ENCODE measurements at places on chromosomes 5 and 9. TPM values are rescaled to one million over a fixed set of nuclear protein-coding genes. Genes with fewer than 3 reads are reported as not detected.

GRCh38 chr5:172659909-172660628 is 19.0 kb downstream of the NEURL1B start:
- H3K27ac ChIP-seq = peak overlapping the region; percentile 93
- peak; percentile 98 for DNase-seq
- H3K36me3 ChIP-seq = no peaks in the 10 kb centered on the region
- H3K4me3 ChIP-seq = no peak overlapping the region
- no peaks in the 10 kb centered on the region for H3K27me3 ChIP-seq

DNA sequence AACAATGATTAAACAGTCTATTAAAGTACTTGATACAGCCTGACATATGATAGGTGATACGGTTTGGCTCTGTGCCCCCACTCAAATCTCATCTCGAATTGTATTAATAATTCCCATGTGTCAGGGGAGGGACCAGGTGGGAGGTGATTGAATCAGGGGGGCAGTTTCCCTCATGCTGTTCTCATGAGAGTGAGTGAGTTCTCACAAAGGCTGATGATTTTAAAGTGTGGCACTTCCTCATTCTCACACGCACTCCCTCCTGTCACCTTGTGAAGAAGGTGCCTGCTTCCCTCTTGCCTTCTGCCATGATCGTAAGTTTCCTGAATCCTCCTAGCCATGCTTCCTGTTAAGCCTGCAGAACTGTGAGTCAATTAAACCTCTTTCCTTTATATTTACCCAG is 40.1 kb upstream of the TARS1 start:
- DNase-seq = no peak
- H3K4me3 ChIP-seq = no peak overlapping the region
- no peaks in the 10 kb centered on the region for H3K27me3 ChIP-seq
- no peak overlapping the region for H3K27ac ChIP-seq

Gene WDR38
- not detected for total RNA-seq

DNA sequence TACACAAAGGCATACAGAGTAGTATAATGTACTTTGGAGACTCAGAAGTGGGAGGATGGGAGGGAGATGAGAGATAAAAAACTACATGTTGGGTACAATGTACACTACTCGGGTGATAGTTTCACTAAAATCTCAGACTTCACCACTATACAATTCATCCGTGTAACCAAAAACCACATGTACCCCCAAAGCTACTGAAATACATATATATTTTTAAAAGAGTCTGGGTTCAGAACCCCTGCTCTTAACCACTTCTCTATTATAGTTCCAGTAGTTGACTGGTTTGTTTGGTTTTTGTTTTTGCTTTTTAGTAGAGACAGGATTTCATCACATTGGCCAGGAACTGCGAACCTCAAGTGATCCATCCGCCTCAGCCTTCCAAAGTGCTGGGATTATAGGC is 22.6 kb downstream of the SGTB start:
- H3K27me3 ChIP-seq = no peaks in the 10 kb centered on the region
- no peak overlapping the region for H3K4me3 ChIP-seq
- H3K36me3 ChIP-seq = peaks cover 7% of the 10 kb centered on the region
- no peaks in the 10 kb centered on the region for H3K4me1 ChIP-seq
- no peak overlapping the region for H3K27ac ChIP-seq

Gene SOHLH1
- not detected for total RNA-seq

GRCh38 chr5:67878933-67879332 is 336.6 kb upstream of the PIK3R1 start:
- H3K4me1 ChIP-seq = no peaks in the 10 kb centered on the region
- H3K4me3 ChIP-seq = no peak overlapping the region
- DNase-seq = no peak
- H3K36me3 ChIP-seq = no peaks in the 10 kb centered on the region
- H3K27ac ChIP-seq = no peak overlapping the region
- H3K27me3 ChIP-seq = no peaks in the 10 kb centered on the region

Gene VAV2
- 3.8 TPM for total RNA-seq

- H3K4me3 ChIP-seq = no peak overlapping the region
- H3K27me3 ChIP-seq = no peaks in the 10 kb centered on the region
- no peak overlapping the region for H3K27ac ChIP-seq
Observed at GRCh38 chr5:167710444-167711073, 580.9 kb upstream of the WWC1 start.

Gene TOR4A
- 3.8 TPM for total RNA-seq

GRCh38 chr9:126692041-126692758 is 78.5 kb downstream of the LMX1B start:
- H3K36me3 ChIP-seq = no peaks in the 10 kb centered on the region
- peak; percentile 37 for DNase-seq
- H3K27ac ChIP-seq = no peak overlapping the region

GRCh38 chr9:117464941-117465616 is 50.2 kb upstream of the ASTN2 start:
- no peaks in the 10 kb centered on the region for H3K36me3 ChIP-seq
- no peaks in the 10 kb centered on the region for H3K4me1 ChIP-seq
- no peaks in the 10 kb centered on the region for H3K27me3 ChIP-seq
- H3K4me3 ChIP-seq = no peak overlapping the region
- DNase-seq = no peak

DNA sequence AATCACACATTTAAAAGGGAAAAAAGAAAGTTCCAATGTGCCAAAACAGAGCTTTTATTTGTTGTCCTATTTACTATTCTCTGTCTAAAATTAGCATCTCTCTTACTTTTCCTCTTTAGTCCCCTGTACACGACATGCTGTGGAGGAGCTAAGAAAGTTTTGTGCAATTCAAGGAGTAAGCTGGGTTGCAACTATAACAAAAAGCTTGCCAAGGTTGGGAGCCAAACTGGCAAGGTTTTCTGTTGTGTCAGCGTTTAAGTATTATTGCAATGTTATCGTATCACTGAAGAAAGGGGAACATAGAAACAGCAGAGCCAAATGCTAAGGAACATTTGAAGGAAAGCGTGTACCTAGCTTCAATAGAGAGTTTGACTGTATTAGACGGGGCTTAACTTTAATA is 680.8 kb downstream of the CETN3 start:
- no peaks in the 10 kb centered on the region for H3K27me3 ChIP-seq
- H3K27ac ChIP-seq = no peak overlapping the region
- H3K36me3 ChIP-seq = no peaks in the 10 kb centered on the region
- H3K4me3 ChIP-seq = no peak overlapping the region
- H3K4me1 ChIP-seq = peaks cover 11% of the 10 kb centered on the region
- peak; percentile 61 for DNase-seq

GRCh38 chr5:115429345-115429940 is 115.1 kb downstream of the FEM1C start:
- DNase-seq = no peak
- H3K4me1 ChIP-seq = peaks cover 20% of the 10 kb centered on the region
- H3K36me3 ChIP-seq = no peaks in the 10 kb centered on the region
- no peaks in the 10 kb centered on the region for H3K27me3 ChIP-seq

Gene CFAP77
- total RNA-seq = not detected

DNA sequence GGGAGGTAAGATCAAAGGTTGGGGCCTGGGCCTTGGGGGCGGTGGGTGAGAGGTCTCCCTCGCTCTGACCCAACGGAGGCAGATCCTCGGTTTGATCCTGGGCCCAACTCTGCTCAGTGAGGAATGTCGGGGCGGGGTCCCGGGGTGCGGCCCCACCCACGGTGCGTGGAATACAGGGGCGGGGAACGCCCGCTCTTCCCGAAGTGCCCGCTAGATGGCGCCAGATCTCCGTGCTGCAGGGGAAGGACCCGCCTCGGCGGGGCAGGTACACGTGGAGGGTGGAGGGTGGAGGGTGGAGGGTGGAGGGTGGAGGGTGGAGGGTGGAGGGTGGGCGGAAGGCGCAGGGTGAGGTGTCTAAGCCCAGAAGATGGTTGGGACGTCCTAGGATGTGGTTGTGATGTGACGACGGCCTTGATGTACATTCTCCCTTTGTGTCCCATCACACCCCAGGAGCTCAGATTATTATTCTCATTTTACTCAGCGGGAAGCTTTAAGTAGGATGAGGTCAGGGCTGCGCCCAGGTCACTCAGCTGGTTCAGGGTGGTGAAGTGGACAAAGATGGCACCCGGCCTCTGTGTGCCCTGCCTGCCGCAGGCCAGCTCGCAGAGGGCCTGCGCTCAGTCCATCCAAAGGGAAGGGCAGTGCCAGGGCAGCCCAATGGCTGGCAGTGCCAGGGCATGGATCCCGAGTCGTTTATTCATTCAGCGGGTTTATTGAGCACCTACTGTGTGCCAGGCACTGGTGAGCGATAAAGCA is 9.4 kb upstream of the RPS14 start:
- DNase-seq = peak; percentile 88
- H3K4me1 ChIP-seq = peaks cover 8% of the 10 kb centered on the region
- H3K36me3 ChIP-seq = no peaks in the 10 kb centered on the region

DNA sequence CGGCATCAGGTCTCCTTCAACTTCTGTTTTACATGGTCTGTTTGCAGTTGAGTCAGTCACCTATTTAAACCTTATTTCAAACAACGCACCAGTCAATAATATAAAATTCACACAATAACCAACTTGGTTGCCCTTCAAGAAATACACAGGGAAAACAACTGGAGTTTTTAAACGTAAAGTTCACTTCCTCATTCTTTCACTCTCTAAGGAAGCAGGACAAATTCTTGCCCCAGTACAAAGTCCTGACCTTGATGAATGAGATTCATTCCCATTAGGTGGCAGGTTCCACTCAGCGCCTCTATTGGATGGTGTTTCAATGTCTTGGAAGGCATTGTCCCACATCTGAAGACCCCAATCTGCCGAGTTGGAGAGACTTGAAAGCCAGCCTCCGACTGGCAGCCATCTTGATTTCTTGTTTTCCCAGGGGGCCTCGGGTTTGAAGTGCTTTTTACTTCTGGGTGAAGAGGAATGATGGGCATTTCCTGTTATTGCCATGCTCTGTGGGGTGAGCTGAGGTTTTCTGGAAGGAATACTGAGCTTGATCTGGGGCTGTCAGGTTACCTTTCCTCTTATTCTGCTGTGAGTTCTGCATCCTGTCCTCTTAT is 105.0 kb downstream of the ACER2 start:
- H3K27me3 ChIP-seq = no peaks in the 10 kb centered on the region
- no peaks in the 10 kb centered on the region for H3K36me3 ChIP-seq
- H3K4me3 ChIP-seq = no peak overlapping the region

GRCh38 chr5:108654051-108654450 is 93.6 kb upstream of the FER start:
- DNase-seq = no peak
- no peaks in the 10 kb centered on the region for H3K4me1 ChIP-seq
- H3K36me3 ChIP-seq = no peaks in the 10 kb centered on the region
- H3K4me3 ChIP-seq = no peak overlapping the region

GRCh38 chr5:34487159-34487879 is 168.8 kb upstream of the RAI14 start:
- DNase-seq = no peak
- no peaks in the 10 kb centered on the region for H3K36me3 ChIP-seq
- H3K4me3 ChIP-seq = no peak overlapping the region
- H3K4me1 ChIP-seq = peaks cover 31% of the 10 kb centered on the region
- peak overlapping the region; percentile 72 for H3K27ac ChIP-seq

GRCh38 chr9:135502873-135503321 is 2.4 kb downstream of the MRPS2 start:
- peaks cover 23% of the 10 kb centered on the region for H3K4me1 ChIP-seq
- peaks cover 22% of the 10 kb centered on the region for H3K36me3 ChIP-seq
- DNase-seq = peak; percentile 40
- H3K27me3 ChIP-seq = no peaks in the 10 kb centered on the region
- no peak overlapping the region for H3K4me3 ChIP-seq

Gene UBE2R2
- 32.4 TPM for total RNA-seq

DNA sequence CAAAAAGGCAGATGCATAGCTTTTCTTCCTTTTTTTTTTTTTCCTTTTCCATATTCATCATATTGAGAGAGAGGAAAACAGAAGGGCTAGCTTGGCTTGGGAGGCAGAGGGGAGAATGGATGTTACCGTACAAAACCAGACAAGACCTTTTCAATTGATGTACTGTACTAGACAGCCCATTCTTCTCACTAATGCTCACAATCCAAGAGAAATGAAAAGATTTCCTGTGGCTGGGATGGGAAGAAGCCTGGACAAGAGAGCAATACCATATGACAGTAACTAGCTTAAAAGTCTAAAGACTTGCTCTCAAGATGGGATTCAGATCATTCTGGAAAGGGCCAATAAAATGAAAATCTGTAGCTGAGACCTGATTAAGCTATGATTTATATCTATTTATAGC is 3.4 kb downstream of the CEMIP2 start:
- no peaks in the 10 kb centered on the region for H3K27me3 ChIP-seq
- H3K36me3 ChIP-seq = no peaks in the 10 kb centered on the region
- no peak for DNase-seq
- no peak overlapping the region for H3K4me3 ChIP-seq
- H3K4me1 ChIP-seq = peaks cover 52% of the 10 kb centered on the region

- peaks cover 47% of the 10 kb centered on the region for H3K36me3 ChIP-seq
- no peaks in the 10 kb centered on the region for H3K4me1 ChIP-seq
- no peaks in the 10 kb centered on the region for H3K27me3 ChIP-seq
- DNase-seq = peak; percentile 55
- no peak overlapping the region for H3K27ac ChIP-seq
Observed at GRCh38 chr9:137759649-137760321, 117.8 kb upstream of the CACNA1B start.

Gene THBS4
- 55.3 TPM for total RNA-seq

GRCh38 chr5:179874536-179875292 is 16.1 kb upstream of the MRNIP start:
- H3K27ac ChIP-seq = no peak overlapping the region
- DNase-seq = no peak
- H3K27me3 ChIP-seq = no peaks in the 10 kb centered on the region
- peaks cover 46% of the 10 kb centered on the region for H3K36me3 ChIP-seq

All from sigmoid colon (tissue), 7 donors.